ENCODE measurements at places on chromosomes 5 and 9.
A peak's percentile ranks its signal among the peaks of the same experiment; 100 is the strongest.

DNA sequence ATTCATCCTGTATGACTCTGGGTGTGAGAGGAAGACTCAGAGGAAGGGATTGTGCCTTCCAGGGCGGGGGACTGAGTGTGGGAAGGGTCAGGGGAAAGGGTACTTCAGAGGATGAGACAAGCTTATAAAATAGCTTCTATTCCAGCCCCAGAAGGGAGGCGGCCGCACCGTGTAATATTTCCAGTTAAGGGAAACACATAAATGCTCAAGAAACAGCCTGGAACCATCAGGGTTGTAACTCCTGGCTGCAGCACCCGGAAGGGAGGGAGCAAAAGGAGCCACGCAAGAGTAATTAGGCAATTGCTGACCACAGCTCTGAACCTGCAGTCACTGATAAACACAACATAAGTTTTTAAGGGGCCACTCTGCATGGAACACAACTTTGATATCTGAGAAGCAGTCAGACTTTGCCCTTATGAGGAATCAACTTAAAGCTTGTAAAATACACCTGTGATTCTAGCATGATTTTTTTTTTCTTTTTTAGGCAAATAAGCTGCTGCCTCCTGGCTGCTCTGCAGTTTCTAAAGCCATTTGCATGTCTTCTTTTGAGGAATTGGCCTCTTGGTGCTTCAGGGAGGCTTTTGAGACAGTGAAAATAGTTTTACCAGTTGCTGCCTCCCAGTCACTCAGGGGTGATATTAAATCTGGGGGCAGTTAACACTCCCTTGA, 382.7 kb downstream of the ENC1 start:
- no peak for DNase-seq

DNA sequence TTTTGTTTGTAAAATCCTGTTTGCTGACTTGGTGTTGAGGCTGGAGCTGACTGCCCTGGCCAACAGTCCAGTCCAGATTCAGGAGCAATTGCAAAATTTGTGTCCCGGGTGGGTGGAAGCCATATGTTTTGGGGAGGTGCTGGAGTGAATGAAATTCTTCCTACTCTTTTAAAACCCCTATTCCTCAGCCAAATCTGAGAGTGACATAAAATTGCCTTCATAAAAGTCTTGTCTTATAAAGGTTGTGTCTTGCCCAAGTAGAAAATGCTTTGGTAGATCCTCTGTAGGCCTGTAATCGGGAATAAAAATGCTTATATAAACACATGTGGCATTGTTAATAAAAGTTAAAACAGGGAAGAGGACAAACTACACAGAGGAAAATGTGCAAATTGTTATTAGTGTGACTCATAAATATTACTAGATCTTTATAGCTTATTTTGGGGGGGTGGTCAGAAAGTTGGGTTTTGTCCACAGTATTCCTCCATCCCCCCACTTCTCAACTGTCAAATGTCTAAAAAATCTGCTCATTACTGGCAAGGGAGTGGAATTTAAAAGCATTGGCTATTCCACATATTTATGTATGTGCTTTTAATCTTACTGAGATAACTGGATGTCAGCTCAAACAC, 45.6 kb downstream of the NNT start:
- no peak for DNase-seq

DNA sequence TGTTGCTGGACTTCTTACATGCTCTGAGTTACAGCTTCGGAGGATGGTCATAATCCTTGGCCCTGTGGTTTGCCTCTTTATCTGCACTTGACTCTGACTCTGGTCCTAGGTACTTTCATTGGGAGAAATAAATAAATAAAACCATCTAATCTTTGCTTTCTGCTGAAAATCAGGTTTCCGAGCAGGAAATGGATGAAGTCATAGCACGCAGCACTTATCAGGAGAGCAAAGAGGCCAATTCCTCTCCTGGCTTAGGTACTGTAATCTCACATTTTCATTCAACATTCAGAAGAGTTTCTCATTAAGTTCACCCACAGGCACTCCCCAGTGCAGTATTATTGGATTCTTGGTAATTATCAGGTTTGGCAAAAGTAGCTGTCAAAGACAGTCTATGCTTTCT, 104.7 kb downstream of the GOLPH3 start:
- DNase-seq, result no peak

DNA sequence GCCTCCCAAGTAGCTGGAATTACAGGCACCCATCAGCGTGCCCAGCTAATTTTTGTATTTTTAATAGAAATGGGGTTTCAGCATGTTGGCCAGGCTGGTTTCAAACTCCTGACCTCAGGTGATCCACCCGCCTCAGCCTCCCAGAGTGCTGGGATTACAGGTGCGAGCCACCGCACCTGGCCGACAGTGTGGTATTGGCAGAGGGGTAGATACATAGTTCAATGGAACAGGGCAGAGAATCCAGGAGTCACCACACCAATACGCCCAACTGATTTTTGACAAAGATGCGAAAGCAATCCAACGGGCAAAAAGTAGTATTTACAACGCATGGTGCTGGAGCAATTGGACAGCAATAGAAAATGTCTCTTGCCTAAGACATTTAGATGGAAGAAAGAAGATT, 164.0 kb upstream of the PPP1R26 start:
- DNase-seq, result no peak

GRCh38 chr9:7201196-7201595, 443.4 kb downstream of the KDM4C start:
- DNase-seq, result no peak

- no peak for DNase-seq
Observed at GRCh38 chr9:116344416-116344815, 190.8 kb downstream of the PAPPA start.

- DNase-seq, result no peak
Observed at GRCh38 chr5:31758803-31759425, 120.0 kb downstream of the PDZD2 start.

DNA sequence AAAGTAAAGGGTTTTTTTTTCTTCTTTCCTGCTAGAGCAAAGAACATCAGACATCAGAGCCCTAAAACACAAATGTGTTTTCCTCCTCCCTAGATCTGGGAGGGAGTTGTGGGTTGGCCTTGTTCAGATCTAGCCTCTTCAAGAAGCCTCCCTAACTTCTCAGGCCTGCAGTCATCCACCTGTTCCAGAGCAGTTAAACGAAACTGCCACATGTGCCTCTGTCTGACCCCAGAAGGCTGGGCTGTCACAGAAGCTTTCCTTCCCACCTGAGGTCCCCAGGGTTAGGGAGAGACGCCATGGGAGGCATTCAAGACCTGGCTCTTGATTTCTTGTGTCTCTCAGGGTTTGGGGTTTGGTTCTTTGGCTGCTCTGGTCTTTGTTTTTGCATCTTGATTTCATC, 87.0 kb downstream of the DAB2IP start:
- no peak for DNase-seq

DNA sequence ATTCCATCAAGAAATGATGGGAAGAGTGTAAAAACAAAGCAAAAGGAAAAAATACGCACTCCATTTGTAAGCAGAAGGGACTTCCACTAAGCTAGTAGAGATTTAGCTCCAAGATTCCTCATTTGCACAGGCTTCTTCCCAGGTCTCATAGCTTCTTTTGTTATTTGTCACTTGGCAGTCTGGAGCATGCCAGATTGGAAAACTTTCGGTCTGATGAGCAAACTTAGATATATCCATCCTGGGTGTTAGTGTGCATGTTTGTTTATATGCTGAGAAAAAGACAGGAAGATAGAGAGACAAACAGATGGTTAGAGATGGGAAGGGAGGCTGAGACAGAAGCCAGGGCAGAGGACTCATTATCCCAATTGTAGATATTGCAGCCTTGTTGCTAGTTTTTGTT, 1644.5 kb upstream of the NUDT12 start:
- DNase-seq, result no peak

DNA sequence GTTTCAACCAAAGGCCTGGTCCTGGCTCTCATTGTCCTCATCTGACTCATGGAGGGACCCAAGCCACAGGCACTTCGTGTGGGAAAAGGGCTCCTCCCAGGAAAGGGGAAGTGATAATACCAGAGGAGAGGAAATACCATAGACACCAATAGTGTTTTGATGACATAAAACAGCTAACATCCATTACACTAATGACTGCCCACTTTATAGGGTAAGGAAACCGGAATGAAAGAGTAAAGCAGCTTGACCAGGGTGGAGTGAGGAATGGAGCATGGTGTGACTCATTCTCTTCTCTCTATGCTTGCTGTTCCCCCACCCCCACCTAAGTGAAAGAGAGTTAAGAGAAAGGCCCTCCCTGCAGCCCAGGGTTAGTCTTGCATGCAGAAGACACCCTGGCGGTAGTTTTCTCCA, 67.4 kb upstream of the HRH2 start:
- DNase-seq, result no peak

DNA sequence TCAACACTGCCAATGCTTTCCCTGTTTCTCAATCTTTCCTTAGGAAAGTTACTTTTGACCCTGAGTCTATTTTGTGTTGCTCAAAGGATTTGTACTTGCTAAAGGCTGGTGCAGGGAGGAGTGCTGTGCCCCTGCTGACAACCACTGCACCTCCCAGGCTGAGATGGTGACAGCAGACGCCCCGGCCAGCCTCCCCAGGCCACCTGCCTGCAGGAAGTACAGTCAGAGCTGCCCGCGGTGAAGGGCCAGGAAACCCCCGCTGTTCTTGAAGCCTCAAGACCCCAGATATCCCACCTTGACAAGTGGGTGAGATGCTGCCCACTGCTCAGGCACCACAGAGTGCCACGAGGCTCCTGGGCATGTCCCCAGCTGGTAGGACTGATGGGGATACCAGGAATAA, 44.2 kb upstream of the CKMT2 start:
- DNase-seq, result no peak

DNA sequence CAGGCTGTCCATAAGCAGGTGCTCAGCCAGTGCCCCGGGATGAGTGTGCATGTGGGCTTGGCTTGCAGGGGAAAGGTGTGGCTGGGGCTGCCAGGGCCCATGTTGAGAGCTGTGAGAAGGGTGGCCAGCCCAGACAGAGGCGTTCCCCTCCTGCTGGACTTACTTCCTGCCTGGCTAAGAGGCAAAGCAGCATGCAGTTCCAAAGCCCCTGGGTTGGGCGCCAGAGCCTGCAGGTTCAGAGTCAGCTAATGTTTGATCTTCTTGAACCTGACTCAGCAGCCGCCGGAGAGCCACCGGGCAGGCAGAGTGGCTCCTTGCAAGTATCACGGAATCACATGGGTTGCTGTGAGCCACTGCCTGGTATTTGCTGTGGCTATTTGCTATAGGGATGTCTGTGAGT, 168.4 kb upstream of the MAP1B start:
- DNase-seq, result peak; percentile 76

- no peak for DNase-seq
Observed at GRCh38 chr9:126373241-126373640, 46.6 kb downstream of the MVB12B start.

DNA sequence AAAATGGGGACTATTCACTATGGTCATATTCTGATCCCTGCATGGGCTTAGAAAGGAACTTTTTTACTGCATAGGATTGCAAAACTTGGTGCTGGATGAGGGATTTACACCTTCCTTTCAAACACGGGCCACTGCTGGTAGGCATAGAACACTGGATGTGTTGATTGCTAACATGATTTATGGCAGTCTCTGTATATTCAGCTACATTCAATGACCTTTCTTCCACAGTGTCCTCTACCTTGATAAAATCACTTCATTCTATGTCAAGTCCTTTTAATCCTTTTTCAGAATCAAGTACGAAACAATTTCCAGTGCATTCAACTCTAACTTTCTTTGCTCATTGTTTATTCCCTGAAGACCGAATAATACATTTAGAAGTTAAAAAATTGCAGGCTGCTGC, 91.9 kb upstream of the ATG10 start:
- no peak for DNase-seq

DNA sequence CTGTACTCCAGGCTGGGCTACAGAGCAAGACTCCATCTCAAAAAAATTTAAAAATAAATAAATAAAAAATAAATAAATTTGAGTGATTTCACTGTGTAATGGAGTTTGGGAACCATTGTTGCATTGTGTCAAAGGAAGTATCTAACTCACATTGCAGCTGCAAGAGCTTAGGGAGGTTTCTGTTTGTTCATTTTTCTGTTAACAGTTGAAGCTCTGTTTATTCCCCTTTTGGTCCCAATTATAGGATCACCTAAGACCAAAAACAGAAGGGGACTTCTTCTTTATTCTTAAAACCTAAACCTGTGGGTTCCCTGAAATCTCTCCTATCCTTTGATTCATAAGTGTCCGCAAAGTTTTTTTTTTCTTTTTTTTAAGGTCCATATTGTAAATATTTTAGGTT, 28.6 kb upstream of the PCAT7 start:
- no peak for DNase-seq

- no peak for DNase-seq
Observed at GRCh38 chr5:67183859-67184258, 12.7 kb downstream of the CD180 start.

DNA sequence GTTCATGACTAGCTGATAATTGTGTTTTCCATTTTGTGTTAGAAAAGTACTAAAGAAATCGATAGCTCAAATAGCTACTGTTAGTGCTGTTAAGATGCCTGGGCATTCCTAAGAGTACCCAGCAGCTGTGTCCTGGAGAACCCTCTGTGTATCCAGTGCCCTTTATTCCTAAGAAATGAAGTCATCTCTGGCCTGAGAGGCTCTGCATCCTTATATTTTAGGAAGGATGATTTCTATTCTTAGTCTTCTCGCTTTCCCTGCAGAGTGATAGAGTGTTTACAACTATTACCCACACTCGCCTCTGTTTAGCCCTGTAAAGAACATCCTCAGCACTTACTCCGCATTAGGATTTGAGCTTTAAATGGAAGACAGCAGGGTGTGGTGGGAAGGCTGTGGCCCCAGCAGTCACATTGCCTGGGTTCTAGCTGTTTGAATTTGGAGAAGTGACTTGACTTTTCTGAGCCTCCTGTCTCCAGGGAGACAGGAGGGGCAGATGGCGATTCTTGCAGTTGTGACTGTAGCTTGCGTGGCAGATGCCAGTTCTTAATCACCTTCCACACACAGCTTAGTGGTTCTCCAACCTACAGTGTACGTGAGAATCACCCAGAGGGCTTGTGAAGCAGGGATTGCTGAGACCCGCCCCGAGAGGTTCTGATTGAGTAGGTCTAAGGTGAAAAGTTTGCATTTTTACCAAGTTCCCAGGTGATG, 177.2 kb upstream of the PITX1 start:
- DNase-seq, result no peak

DNA sequence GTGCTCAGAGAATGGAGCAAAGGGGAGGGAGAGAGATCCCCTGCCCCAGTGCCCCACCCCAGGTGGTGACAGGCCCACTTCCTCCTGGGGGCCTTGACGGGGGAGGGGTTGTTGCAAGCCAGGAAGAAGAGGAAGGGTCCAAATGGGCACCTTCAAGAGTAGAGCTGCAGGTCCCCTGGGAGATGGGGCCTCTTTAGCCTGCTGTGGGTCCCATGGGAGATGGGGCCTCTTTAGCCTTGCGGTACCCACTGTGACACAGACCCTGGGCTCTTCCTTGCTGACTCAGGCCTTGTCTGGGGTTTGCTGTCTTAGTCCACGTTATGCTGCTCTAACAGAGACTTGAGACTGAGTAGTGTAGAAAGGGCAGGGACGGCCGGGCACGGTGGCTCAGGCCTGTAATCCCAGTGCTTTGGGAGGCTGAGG, 9.6 kb upstream of the TOR4A start:
- DNase-seq, result no peak

DNA sequence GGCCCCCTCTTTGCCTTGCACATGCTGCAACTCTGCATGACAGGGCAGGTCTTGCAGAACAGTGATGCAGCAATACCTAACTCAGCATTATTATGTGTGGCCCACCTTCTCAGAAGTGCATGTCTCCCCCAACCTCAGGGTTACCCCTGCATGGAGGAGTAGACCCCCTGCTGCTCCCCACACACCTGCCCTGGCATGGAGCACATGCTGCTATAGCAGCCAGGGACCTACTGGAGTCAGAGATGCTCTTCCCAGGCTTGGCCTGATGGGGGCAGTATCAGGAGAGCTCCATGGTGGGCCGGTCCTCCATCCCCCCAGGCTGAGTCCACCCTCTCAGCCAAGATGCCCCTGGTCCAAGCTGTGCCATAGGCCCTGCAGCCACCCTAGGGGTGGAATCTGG, 13.2 kb upstream of the BOD1 start:
- no peak for DNase-seq

Data from DMS153 (cell line).